Suppressor macrophage treated with lipopolysaccharide for 1 hour (primary cell): ENCODE measurements at places on chromosomes 7 and 10.

DNA sequence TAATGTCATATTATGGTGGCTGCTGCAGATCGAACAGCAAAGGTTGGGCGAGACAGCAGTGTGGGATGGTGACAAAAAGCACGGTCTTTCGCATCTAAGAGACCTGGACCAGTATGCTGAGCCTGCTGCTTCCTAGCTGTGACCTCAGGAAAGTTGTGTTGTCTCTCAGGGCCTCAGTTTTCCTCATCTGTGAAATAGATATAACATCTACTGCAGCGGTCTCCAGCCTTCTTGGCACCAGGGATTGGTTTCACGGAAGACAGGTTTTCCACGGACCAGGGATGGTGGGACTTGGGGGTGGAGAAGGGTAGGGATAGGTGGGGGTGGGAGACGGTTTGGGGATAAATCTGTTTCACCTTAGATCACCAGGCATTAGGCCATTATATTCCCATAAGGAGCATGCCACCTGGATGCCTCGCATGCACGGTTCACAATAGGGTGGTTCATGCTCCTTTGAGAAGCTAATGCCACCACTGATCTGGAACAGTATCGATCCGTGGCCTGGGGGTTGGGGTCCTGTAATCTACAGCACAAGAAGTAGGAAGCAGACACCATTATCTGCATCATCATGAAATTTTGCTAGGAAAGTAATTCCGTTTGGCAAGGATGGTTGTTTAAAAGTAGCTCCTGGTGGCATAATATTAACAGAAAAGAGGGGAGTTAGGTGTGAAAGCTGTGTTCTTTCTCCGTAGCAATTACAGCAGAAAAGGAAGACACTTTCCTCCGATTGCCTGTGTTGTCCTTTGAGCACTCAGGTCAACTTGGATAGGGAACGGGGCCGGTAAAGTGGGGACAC is 10.8 kb downstream of the KLF6 start:
- DNase-seq = peak; percentile 83

DNA sequence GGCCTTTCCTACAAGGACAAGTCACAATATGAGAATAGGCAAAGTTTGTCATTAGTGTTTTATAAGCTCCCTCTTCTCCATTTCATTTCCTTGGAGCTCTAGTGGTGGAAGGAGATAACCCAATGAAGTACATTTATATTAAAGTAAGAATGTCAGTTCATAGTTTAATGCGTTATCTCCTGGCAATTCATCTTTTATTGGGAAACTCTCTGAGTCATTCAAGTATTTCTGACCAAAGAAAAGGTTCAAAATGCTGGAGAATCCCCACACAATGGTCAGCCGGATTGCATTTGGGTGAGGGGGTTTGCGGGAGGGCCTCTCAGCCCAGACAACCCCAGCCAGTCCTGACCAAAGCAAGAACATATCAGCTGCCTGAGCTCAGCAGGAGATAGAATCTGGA is 321.5 kb upstream of the NRP1 start:
- DNase-seq = no peak

GRCh38 chr7:24729365-24730017 is 27.8 kb downstream of the GSDME start:
- no peak for DNase-seq

DNA sequence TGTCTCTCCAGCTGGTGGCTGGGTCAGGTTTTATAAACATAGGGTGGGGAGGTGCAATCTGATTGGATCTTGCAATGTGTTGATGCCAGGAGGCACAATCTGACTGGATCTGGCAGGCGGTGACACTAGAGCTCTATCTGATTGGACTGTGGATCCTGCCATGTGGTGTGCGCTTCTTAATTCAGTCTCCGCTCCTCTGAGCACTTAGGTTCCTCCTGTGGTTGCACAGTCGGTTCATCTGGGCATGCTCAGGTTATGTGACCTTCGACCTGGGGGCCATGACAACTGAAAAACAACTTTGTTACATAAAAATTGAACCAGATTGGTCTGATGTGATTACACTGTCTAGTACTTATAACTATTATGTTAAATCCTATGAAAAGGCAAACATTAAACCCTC is 127.1 kb upstream of the SVIL start:
- DNase-seq = no peak

DNA sequence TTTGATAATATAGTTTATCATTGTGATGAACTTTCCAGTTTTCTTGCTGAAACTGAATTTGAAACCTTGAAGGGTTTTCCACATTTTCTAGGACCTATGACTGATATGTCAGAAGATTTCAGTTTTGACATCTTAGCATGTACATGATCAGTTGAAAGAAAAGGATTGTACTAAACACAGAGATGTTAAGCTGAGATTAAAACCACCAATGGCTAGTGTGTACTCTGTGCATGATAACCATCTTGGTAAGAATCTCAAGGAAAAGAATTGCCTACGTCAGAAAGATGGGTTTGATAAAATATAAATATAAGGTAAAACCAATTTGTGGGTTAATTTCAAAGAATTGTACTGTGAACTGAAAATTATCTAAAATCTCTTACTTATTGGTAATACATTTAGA is 776.4 kb downstream of the GATA3 start:
- no peak for DNase-seq

GRCh38 chr7:12161146-12161545 is 49.9 kb upstream of the TMEM106B start:
- no peak for DNase-seq

DNA sequence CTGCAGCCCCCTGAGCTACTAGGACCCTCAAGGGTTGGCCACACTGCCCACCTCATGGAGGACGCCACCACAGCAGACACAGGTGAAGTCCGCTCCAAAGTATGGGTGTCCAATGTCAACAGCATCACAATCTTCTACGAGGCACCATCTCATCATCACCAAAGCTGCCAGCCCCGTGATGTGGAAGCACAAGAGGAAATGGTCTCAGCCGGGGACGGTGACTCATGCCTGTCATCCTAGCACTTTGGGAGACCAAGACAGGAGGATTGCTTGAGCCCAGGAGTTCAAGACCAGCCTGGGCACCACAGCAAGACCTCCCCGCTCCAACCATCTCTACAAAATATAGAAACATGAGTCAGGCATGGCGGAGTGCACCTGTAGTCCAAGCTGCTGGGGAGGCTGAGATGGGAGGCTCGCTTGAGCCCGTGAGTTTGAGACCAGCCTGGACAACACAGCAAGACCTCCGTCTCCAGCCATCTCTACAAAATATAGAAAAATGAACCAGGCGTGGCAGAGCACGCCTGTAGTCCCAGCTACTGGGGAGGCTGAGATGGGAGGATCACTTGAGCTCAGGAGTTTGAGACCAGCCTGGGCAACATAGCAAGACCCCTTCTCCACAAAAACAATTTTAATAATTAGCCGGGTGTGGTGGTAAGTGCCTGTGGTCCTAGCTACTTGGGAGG is 48.8 kb upstream of the MYL10 start:
- peak; percentile 70 for DNase-seq

DNA sequence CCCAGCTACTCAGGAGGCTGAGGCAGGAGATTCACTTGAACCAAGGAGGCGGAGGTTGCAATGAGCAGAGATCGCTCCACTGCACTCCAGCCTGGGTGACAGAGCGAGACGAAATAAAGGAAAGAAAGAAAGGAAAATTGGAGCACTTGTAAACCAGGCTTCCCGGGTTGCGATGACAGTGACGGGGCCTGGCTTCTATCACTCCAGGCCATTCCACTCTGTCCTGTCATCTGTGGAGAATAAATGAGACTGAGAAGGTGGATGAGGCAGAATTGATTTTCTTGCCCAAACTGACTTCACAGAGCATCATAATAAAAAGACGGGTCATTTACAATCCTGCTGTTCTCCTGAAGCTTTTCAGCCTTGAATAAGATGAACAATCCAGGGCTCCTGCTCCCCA is 12.1 kb upstream of the KPNA7 start:
- DNase-seq = no peak

GRCh38 chr7:45643630-45644029 is 69.5 kb downstream of the ADCY1 start:
- no peak for DNase-seq

DNA sequence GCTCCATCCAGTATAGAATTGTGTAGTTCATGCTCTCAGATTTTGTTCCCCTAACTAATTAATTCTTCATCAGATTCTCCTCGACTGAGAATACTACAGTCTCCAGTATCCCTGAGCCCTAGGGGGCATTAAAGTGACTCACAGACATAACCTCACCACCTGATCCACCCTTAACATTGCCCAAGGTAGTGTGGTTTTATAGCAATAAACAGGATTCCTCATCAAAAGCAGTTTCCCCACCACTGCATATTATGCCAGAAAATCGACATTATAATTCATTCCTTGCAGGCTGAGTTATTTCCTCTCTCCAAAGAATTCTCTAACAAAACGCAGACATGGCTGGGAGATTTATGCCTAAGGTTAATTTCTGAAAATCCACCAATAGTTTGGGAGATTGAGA is 1402.5 kb upstream of the CELF2 start:
- no peak for DNase-seq

DNA sequence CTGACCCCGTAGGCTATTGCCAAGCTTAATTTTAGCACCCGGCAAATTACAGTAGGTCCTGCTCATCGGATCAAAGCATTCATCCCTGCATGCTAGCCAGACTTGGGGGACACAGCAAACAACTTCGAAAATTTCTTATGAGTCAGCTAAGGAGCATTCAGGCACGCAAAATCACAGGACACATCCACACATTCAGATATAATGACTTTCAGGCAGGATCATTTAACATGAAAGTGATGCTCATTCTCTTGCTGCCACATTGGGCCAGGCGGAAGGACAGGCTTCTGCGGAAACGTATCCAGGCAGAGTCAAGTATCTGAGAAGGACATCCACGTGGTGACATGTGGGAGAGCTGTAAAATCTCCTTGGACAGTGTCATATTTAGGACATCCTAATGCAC is 474.0 kb upstream of the NRP1 start:
- DNase-seq = no peak

GRCh38 chr7:29884399-29885272 is 78.3 kb downstream of the WIPF3 start:
- no peak for DNase-seq

DNA sequence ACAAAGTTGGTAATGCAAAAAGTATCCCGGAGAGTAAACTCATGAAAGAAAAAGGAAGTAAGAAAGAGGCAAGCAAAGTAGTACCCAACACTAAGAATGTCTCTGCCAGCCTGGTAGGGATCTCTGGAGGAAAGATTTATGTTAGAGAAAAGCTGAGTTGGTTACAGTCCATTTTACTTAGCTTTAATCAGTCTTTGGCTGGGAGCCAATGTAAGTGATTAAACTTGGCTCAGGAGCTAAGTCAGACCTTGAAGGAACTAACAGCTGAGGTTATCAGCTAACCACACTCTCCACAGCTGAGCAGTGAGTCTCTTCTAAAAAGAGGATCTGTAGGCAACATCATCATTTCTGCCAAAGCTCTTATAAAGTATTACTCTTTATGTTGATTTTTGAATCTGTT is 148.0 kb downstream of the ANKRD7 start:
- peak; percentile 12 for DNase-seq

GRCh38 chr10:124743191-124744101 is 732 bp downstream of the FAM53B start:
- DNase-seq = peak; percentile 61

DNA sequence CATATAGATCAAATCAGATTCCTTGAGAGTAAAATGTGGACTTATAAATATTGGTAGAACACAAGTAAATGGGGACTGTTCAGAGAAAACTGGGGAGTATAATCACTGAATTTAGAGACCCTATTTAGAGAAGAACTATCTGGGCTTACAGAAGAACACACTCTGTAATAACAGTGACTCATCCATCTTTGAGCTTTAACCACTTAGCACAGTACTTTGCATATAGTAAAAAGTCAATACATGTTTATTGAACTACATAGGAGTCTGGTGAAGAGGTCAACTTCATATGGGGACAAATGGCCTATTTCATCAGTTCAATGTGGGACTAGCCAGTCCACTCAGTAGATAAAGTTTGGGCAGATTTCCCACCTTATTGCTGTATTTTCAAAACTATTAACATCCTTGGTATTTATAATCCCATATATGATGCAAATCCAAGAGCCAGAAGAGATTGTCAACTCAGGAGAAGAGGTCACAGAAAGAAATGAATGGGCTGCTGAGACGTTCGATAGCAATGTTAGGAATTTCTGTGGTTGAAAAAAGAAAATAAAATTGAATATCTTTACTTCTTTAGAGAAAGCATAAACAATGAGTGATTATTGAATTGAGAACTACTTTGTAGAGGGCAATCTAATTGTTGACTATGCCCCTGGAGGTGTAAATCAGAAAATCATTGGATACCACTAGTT is 119.3 kb upstream of the CACNA2D1 start:
- DNase-seq = no peak

DNA sequence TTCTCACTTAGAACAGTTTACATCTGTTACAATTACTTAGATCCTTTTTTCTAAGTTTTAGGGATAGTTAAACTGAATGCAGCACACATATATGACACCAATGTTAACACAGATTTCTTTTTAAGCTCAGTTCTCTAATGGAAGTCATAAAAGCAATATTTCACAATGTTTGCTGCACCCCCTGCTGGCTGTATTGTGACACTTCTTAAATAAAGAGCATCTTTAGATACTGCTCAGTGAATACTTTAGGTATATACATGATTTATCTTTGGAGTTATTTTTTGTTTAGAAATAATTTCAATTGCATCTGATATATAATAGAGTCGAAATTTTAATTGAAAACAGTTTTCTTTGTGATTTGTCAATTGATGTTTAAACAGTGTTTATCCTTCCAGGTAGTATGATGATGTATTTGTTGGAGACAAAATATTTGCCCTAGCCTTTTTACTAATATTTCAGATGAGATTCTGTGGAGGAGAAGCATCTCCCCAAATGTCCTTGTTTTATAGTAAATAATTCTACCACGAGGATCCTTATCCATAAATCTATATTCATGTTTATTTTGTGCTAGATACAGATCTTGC is 174.4 kb downstream of the ST7 start:
- DNase-seq = peak; percentile 86

- DNase-seq = peak; percentile 69
Observed at GRCh38 chr7:150631866-150632864, at the start of gene GIMAP6. GIMAP6 (minus strand) TSS chr7:150632385; CDS start chr7:150630142, 2,243 bp downstream.

DNA sequence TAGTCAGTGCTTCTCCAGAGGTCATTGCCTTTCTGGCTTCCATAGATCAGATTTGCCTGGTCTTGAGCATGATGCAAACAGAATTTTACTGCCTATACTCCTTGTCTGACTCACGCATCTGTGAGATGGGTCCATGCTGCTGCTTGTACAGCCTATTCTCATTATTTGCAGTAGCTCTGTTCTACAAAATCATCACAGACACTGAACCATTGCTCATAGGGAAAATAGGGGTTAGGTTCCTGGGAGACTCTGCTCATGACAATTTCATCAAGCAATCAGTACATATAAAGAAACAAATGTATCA is 7.4 kb upstream of the CREB3L2 start:
- no peak for DNase-seq

DNA sequence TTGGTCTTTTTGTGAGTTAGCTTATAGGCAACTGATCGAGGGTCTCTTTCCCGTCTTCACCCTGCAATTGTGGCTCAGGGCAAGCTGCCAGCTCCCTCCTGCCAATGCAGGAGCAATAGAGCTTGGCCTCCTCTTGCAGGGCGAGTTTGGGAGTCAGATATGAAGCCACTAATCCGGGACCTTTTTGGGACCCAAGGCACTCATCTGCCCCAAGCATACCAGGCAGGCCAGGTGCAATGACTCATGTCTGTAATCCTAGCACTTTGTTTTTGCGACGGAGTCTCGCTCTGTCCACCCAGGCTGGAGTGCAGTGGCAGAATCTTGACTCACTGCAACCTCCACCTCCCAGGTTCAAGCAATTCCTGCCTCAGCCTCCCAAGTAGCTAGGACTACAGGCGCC is 21.1 kb downstream of the LIMK1 start:
- no peak for DNase-seq

GRCh38 chr7:151432658-151433521 is 7.1 kb downstream of the CRYGN start:
- DNase-seq = no peak
